Activated CD4-positive, alpha-beta T cell treated with anti-CD3 and anti-CD28 coated beads for 4 hours (primary cell): ENCODE measurements at places on chromosomes 2 and 18.

GRCh38 chr18:74402806-74403433 is 54.2 kb downstream of the DIPK1C start:
- no peak for DNase-seq

DNA sequence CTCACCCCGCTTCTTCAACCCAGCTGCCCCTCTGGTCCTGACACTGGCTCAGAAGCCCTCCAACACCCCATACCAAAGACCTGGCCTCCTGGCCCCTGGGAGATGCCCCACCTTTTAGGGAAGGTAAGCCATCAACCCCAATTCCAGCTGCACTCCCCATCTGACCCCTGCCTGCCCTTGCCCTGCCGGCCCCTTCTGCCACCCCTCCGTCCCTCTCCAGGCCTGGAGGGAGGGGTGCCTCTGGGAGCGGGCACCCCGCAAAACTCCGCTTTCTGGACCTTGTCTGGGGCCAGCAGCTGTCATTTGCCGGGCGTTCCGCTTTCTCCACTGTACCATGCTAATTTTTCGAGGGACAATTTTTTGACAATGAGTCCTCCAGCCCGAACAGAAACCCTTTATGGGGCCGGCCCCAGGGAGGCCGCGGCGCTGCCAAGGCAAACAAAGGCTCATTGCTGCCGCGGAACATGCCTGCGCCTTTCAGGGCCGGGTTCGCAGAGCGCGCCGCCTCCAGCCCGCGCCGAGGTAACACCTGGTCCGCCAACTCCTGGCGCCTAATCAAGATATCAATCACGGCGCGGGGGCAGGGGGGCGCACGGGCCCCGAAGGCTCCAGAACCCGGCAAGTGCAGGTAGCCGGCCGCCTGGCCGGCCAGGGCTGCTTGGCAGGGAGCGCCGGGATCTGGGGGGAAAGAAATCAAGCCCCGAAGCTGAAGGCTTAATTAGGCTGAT is 96.0 kb downstream of the INHBB start:
- no peak for DNase-seq

GRCh38 chr2:72137498-72138010 is 10.1 kb downstream of the CYP26B1 start:
- DNase-seq: peak; percentile 35

DNA sequence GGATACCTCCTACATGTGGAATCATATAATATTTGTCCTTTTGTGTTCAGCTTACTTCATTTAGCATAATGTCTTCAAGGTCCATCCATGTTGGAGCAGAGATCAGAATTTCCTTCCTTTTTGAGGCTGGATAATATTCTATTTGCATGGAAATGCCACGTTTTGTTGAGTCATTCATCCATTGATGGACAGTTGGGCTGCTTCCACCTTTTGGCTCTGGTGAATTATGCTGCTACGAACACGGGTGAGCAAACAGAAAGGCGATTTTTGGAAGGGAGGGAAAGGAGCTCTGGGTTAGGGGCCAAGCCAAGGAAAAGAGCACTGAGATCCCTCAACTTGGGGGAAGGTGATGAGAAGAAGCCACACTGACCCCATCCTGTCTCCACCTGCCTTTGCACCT is 260.5 kb downstream of the TNS1 start:
- no peak for DNase-seq

DNA sequence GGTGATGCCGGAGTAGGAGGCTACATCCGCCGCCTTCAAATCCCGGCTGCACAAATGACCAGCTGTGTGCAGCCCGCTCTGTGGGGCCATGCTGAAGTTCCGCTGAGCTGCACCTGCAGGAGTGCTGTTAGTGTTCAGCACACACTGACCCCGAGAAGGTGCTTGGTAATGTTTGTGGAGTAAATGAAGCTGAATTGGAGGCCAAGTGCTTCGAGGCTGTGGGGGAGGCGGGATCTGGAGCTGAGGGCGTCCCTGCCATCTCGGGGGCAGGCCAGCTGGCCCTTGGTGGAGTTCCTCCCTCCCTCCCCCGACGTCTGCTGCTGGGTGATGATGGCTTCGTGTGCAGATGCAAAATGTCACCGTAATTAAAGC is 23.2 kb downstream of the KCNF1 start:
- DNase-seq: no peak

- no peak for DNase-seq
Measured at GRCh38 chr2:69791045-69791444, 38.4 kb upstream of the GMCL1 start.

DNA sequence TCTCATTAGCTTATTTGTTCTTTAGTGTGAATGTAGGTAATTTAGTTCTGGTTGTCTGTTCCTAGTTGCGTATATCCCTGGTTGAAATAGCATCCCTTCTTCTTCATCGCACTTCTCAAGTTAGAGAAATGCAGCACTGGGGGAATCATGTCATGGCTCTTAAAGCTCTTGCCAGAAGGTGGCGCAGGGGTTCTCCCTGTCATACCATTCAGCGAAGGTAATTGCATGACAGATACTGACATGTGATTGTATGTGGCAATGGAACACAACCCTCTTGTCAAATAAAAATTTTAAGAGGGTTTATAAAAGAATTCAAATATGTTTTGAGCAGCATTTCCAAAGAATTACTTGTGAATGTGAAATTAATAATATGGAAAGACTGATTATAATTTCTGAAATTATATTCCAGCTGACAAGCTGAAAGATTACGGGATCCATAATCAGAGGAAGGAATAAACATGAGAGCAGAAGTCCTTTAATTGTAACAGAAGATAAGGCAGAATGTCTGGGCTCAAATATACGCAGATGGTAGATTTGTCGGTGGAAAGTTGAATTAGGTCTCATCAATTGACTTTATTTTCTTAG is 411.7 kb downstream of the DSEL start:
- no peak for DNase-seq

DNA sequence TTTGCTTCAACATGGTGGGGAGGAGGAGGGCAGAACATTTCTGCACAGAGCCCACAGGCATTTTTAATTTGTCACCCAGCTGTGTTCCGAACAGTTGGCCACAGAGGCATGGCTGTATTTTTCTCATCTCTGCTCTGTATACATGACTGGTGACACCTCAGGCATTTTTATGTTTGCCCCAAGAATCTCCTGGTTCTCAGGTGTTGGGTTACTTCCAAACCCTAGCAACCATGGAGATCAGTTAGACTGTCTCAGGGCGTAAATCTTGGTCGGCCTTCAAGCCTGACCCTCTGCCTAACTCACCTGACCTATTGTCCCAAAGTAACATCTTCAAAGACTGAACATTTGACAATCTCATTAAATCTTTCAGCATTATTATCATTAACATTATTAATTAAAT is 100.0 kb downstream of the ABCA12 start:
- DNase-seq: no peak

DNA sequence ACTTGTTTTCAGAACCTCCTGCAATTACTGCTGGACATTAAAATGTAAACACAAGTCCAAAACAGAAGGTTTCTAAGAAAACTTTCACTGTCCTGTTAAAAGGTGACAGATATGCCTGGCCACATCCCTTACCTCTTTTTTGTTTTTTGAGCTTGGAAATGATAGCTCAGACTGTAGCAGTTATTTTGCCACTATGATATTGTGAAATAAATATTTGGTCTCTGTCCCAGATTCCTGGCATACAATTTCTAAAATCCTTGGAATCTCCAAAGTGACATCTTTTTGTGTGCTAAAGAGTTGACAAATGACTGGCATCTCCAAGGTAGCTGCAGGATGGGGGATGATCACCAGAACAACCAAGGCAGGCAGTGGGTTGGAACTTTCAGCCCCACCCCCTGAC is 16.8 kb downstream of the TPGS2 start:
- no peak for DNase-seq

GRCh38 chr18:24736662-24737330 is 276.4 kb downstream of the HRH4 start:
- no peak for DNase-seq

DNA sequence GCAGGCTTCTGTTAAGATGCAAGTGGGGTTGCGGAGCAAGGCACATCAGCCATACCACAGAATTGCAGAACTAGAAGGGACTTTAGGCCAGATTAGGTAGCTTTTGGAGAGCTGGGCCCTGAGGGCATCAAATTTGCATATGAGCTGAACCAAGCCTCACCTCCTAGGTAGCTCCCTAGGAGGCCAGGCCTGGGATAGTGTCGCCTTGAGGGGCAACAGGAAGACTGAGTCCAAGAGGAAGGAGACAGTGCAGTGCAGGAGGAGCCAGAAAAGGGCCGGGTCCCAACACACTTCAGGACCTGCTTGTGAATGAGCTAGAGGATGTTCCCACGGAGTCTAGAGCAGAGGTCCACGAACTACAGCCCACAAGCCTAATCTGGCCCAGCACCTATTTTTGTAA is 98.7 kb downstream of the MAPK4 start:
- DNase-seq: no peak

DNA sequence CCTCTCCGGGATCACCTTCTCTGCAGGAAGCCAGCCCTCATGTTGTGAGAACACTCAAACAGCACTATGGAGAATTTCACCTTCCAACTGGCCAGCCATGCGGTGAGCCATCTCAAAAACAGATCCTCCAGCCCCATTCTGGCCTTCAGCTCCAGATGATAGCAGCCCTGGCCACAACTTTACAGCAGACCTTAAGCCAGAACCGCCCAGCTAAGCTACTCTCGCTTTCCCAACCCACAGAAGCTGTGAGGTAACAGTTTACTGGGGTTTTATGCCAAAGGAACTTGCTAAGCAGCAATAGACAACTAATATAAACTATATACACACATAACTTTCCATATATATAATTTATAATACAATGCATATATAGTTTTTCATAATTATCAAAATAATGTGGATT is 11.6 kb upstream of the PTPN4 start:
- DNase-seq: no peak

- no peak for DNase-seq
Measured at GRCh38 chr2:168550670-168551069, 94.6 kb downstream of the CERS6 start.

DNA sequence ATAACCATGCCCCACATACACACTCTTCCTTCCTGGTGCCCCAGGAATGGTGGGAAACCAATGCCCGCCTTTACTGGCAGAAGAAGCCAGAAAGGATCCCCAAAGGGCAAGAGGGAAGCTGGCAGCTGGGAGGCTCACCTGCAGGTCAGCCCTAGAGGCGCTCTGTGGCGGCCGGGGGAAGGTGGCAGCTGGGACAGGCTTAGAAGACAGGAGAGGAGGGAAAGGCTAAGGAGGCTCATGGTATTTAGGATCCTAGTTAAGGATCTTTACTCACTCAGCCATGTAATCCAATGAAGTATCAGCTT is 23.8 kb downstream of the ADRA2B start:
- no peak for DNase-seq

DNA sequence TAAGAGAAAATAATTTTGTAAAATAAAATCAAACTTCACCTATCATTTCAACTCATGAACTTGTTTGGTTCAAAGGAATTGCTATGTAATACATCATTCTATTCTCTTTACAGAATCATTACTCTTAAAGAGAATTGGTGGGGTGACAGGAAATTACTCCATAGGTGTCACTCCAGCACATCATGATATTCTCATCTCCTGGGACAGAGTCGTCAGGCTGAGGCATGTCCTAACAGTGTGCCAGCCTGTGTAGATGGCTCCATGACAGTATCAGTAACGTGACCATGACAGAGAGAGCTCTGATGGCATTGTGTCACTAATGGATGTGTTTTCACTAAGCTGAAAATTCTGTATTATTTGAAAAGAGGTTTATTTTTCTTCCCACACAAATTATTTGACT is 13.9 kb downstream of the SPATS2L start:
- DNase-seq: no peak

DNA sequence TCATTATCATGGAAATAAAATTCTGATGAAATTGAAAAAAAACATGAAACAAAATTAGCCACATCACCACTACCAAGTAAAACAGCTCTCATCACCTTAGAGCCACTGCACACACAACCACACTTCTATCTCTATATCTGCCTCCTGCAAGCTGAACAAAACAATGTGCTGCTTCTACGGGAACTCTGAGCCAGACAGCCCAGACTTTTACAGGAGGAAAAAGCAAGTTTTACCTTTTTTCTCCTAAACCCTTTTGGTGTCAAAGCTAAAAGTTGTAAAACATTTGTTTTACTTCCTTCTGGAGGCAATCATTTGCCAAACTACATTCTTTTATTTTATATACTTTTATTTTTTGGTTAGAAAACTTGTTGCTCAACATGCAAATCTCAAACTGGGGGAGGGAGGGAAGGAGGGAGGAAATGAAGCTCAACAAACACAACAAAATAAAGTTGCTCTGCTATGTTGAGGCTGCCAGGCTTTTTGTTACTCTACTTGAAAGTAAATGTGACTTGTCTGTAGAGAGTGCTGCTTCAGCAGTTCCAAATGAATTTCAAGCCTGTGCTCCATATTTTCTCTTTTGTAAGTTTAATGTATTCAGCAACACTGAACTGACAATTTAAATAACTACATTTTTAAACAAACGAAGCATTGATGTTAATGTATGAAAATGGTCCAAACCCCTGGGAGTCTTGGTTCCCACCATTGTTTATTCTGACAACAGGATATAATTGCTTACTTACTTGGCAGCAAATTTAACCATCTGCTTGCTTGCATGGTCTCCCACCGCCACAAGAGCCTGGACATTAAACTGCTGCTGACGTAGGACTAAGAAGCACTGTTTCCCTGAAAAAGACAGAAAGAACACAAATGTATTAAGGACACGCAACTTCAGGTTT is 24.5 kb downstream of the DARS1 start:
- peak; percentile 26 for DNase-seq

- no peak for DNase-seq
Measured at GRCh38 chr18:13457327-13457726, 238.8 kb downstream of the LDLRAD4 start.

DNA sequence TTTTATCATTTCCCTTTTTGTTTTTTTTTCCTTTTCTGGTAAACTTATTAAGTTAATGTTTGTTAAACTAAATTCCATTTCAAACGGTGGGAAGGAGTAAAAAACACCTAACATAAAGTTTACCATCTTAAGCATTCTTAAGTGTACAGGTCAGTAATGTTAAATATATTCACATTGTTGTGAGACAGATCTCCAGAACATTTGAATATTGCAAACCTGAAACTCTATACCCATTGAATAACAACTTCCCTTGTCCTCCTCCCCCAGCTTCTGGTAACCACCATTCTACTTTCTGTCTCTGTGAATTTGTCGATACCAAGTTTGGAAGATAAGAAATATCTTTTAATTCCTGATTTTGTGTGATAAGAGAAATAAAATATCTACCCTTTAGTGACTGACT is 12.0 kb upstream of the NAT8 start:
- no peak for DNase-seq

GRCh38 chr2:39730685-39731302 is 48.3 kb downstream of the THUMPD2 start:
- no peak for DNase-seq

DNA sequence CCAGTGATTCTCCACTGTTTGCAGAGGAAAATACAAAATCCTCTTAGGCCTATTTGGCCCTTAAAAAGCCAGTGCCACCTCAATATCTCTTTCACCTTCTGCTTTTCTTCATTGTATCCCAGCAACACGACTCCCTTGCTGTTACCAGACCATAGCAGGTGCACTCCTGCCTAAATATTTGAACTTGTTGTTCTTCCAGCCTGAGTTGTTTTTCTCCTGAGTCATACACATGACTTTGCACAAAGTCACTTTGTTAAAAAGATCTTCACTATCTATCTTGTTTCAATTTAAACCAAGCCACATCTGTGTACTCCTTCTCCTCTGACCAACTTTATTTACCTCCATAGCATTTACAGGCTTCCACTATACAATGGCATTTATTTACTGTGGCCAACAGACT is 103.6 kb downstream of the LRRTM4 start:
- no peak for DNase-seq
